Fibroblast of mammary gland (primary cell): ENCODE measurements at places on chromosomes 6 and 20.
A peak's percentile ranks its signal among the peaks of the same experiment; 100 is the strongest.

DNA sequence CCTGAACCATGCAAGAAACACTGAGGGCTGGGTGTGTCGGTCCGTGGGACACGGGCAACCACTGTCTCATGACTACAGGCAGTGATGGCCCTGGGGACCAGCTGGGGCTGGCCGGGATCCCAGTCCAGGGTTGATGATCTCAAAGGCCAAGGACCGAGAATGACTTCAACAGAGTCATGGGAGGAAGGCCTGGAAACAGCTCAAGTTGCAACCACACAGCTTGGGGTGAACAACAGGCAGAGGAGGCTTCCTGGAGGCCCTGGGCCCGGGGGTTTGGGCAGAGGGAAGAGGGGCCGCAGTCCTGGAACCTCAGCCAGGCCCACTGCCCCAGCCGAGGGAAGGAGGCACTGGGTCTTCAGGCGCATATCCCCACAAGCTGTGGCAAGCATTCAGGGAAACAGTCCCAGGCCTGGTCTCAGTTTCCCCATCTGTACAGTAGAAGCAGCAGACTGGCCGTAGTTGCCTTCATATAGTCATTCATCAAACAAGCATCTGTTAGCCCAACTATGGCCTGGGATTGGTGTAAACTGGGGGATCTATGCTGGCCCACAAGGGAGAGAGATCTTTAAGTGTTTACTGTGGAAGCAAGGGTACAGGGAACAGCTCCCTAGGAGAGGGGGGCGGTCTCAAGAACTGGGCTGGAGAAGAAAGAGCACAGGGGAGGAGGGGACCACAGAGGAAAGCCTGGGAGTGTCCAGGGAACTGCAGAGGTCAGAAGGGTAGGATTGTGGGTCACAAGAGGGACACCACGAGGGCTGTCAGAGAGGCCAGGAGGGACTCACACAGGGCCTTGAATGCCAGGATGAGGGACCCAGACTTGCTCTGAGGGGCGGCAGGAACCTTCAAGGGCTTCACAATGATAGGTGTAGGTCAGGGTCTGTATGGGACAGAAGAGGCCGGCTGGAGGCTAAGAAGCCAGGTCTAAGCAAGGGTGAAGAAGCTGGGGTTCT, 2.1 kb downstream of the MYL9 start:
- DNase-seq = peak; percentile 93

- peak; percentile 8 for DNase-seq
These were observed 519.1 kb upstream of the EYS start for GRCh38 chr6:66226109-66226508.

- no peak for DNase-seq
These were observed 20.3 kb downstream of the OR2B6 start for GRCh38 chr6:27977387-27977786.

GRCh38 chr6:35710241-35710847, 21.6 kb upstream of the FKBP5 start:
- DNase-seq = peak; percentile 57

DNA sequence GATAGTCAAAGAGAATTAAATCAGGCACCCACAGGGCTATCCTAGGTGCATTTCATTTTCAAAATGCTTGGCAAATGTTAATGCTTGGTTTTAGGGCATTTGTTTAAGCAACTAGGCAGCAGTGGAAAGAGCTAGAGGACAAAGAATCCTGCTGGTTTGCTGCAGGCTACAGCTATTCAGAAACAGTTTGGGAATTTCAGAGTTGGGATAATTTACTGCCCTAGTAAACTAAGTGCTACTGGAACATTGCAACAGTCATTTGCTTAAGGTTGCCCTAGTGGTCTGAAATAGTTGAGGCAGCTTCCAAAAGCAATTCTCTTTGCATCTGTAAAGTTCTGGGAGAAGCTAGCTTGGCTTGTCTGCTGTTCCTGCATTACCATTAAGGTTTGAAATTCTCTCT, 312.7 kb downstream of the LAMA2 start:
- no peak for DNase-seq

DNA sequence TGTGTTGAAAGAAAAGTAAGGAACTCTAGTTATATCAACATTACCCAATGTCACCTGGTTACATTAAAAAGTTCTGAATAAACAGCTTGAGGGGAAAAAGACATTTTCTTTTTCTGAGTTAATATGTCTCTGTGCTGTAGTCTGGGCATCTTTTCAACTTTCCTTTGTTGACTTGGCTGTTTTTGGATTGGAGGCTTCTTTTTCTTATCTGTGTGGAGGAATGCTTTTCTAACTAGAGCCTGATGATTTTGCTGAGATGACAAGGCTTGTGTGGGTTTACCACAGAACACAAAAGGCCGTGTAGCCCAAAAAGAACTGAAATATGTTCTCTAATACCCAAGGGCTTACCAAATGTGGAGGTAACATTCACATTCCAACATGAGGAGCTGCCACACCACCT, 161.8 kb downstream of the KCNQ5 start:
- no peak for DNase-seq

GRCh38 chr6:154706389-154706788, 26.8 kb upstream of the SCAF8 start:
- no peak for DNase-seq

- DNase-seq = peak; percentile 28
These were observed 463.0 kb downstream of the DHX35 start for GRCh38 chr20:39424962-39425678.

DNA sequence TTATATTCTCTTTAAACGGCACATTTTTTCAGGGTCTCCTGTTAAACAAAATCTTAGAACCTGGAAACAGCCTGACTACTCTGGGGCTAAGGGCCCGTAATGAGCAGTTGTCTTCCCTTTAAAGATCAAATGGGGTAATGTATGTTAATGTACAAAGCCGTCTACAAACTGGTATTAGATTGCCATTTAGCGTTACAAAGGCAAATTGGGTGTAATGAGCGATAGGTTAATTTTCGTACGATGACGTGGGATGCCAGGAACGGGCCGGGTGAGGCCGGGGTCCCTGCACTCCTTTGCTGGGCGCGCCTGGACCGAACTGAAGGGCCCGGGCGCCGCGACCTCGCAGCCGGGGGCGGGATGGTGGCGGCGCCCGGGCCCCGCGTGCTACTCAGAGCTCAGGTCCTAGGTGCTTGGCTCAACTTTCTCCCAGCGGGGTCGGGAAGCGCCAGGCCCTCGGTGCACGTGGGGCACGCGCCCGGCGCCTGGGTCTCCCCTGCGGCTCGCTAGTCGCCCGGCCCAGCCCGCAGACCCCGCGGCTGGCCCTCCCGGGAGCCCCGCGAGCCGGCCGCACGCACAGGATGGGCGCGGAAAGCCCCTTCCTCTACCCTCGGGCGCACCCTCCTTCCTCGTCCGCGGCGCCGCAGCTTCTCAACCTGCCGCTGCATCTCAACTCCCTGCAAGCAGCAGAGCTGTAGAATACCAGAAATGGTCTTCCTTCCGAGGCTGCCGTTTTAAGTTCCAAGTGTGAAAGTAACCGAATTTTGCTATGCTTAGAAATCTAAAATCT, 5.9 kb downstream of the NKX2-4 start:
- DNase-seq = no peak

- no peak for DNase-seq
These were observed 333.0 kb downstream of the CD83 start for GRCh38 chr6:14450578-14450977.

DNA sequence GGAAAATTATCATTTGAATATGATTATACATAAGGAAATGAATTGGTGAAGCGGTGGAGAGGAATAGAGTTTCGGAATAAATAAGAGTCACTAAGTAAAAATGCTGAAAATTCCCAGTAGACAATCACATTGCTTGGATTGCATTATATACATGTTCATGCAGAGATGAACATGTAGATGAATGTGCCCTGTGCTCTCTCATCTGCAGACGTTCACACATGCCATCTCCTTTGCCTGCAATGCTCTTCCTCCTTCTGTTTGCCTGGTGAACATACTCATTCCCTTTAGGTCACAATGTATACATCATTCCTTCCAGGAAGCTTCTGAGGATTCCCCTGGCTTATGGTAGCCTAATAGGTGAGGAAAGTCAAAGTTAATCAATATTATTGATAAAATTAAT, 17.9 kb downstream of the DCDC2 start:
- no peak for DNase-seq

DNA sequence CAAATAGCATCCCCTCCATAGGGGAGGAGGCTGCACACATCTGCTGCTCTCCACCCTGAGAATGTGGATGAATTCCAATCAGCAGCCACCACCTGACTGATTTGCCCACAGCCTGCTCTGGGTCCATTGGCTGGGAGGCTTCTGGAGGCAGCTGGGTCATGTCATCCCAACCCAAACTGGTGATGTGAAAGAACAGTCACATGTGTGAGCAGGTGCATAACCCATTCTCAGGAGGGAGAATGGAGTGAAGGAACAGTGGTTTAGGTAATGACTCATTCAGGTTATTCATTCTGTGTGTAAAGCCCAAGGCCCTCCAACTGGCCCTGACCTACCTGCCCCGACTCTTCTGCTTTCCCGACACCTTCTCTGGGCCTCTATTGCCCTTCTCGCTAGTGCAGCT, 90.9 kb upstream of the GCM1 start:
- no peak for DNase-seq
